ENCODE measurements at places on chromosomes 11 and 22. TPM values are rescaled to one million over a fixed set of nuclear protein-coding genes. Genes with fewer than 3 reads are reported as not detected.

DNA sequence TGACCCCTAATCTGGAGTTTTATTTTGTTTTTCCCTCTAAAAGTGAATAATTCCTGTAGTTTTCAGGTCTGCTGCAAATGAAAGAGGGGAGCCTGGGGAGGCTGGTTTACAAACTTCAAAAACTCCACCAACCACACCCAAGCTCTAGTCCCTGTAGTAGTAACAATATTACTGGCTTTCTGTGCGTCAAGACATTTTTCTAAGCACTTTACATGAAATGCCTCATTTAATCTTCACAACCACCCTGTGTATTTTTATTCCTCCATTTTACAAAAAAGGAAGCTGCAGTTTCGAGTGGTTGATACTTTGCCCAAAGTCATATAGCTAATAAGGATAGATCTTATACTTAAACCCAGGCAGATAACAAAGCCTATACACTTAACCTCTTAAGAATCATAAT is 23.5 kb downstream of the CTNND1 start:
- H3K36me3 ChIP-seq: no peaks in the 10 kb centered on the region
- DNase-seq: no peak
- no peaks in the 10 kb centered on the region for H3K27me3 ChIP-seq
- H3K4me1 ChIP-seq: peaks cover 1% of the 10 kb centered on the region
- H3K4me3 ChIP-seq: no peak overlapping the region

GRCh38 chr22:36211237-36211861 is 9.7 kb upstream of the APOL4 start:
- no peaks in the 10 kb centered on the region for H3K36me3 ChIP-seq
- DNase-seq: no peak
- no peak overlapping the region for H3K4me3 ChIP-seq
- no peaks in the 10 kb centered on the region for H3K27me3 ChIP-seq
- no peaks in the 10 kb centered on the region for H3K4me1 ChIP-seq

DNA sequence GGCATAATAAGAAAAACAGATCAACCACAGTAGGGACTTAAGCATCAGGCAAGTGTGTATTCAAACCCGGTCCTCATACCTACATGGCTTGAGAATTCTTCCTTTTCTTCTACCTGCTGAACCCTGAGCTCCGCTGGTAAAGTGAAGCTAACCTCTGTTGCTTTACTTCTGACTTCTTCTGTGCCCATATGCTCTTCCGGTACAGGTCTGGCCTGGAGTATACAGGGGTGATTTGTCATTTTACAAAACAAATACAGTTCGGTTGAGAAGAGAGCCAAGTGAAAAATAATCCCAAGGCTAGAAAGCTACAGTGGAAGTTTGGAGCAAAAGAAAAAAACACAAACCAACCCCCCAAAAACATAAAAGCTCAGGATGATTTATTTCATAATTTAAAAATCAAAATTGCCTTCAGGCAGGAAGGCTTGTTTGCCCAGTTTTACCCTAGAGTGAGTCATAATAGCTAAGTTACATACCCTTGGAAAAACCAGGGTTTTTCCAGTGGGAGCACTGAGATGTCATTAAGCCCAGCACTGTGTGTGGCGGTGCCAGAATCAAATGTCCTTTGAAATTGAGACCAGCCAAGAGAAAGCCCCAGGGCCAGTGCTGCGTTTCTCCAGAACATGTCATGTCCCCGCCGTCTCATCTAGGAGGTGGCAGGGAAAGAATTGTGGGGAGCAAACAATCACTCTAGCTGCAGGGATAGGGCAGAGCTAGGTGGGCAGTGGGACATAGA is 305.5 kb upstream of the ISX start:
- H3K4me1 ChIP-seq: no peaks in the 10 kb centered on the region
- H3K27ac ChIP-seq: no peak overlapping the region
- no peak overlapping the region for H3K4me3 ChIP-seq
- no peak for DNase-seq

- H3K4me1 ChIP-seq: no peaks in the 10 kb centered on the region
- H3K27me3 ChIP-seq: no peaks in the 10 kb centered on the region
- peak within 1 kb of the TSS; percentile 14 for H3K27ac ChIP-seq
These were observed at the start of gene PLCB3 for GRCh38 chr11:64251016-64251752. PLCB3 (plus strand) TSS chr11:64251530; CDS start chr11:64251650, 120 bp downstream.

DNA sequence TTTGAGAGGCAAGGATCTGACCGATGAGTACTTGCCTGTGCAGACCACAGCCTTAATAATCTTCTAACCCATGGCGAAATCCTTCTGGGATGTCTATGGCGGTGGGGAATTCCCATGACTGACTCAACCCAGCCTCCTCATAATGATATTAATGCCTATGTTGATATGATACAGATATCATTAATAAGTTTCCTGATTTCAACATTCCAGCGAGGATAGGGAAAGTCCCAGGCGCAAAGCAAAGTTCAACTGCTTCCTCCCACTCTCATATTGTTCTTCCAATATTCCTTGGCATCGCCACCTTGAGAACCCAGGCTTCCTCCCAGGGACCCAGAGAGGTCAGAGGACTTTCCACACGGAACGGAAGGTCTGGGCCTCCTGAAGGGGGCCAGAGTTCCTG is 110.3 kb upstream of the TMEM45B start:
- H3K4me3 ChIP-seq: no peak overlapping the region
- no peaks in the 10 kb centered on the region for H3K36me3 ChIP-seq
- no peaks in the 10 kb centered on the region for H3K4me1 ChIP-seq
- DNase-seq: no peak
- no peak overlapping the region for H3K27ac ChIP-seq
- H3K27me3 ChIP-seq: no peaks in the 10 kb centered on the region

GRCh38 chr11:83678831-83679584 is 392.8 kb upstream of the CCDC90B start:
- no peak overlapping the region for H3K4me3 ChIP-seq
- H3K4me1 ChIP-seq: peaks cover 4% of the 10 kb centered on the region
- no peak overlapping the region for H3K27ac ChIP-seq
- no peak for DNase-seq
- no peaks in the 10 kb centered on the region for H3K27me3 ChIP-seq
- H3K36me3 ChIP-seq: no peaks in the 10 kb centered on the region

DNA sequence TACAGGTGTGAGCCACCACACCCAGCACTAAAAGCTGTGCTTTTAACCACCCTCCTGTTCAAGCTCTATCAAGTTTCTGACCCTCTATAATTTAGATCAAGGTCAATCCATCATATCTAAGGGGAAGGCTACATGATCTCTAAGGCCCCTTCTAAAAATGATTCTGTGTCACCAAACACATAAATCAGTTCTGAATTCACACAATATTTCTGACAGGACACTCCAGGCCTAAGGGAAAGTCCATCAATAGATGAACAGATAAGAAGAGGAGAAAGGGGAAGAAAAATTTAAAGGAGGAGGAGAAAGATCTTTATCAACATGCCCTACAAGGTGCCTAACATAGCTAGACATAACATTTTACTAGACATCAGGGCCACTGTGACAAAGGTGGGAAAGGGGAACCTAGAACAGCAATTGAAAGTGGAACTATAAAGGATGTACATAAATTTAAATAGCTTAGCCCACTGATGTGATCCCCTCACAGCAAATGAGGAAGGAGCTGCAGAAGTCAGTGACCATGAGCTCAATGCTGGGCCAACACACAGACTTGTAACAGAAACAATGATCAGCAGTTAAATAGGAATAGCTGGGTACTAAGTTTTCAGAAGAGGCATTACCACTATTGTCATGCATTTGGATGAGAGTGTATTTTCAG is 4.7 kb downstream of the PRCP start:
- no peak overlapping the region for H3K4me3 ChIP-seq
- no peaks in the 10 kb centered on the region for H3K4me1 ChIP-seq
- no peak overlapping the region for H3K27ac ChIP-seq
- H3K36me3 ChIP-seq: no peaks in the 10 kb centered on the region
- no peak for DNase-seq
- no peaks in the 10 kb centered on the region for H3K27me3 ChIP-seq

DNA sequence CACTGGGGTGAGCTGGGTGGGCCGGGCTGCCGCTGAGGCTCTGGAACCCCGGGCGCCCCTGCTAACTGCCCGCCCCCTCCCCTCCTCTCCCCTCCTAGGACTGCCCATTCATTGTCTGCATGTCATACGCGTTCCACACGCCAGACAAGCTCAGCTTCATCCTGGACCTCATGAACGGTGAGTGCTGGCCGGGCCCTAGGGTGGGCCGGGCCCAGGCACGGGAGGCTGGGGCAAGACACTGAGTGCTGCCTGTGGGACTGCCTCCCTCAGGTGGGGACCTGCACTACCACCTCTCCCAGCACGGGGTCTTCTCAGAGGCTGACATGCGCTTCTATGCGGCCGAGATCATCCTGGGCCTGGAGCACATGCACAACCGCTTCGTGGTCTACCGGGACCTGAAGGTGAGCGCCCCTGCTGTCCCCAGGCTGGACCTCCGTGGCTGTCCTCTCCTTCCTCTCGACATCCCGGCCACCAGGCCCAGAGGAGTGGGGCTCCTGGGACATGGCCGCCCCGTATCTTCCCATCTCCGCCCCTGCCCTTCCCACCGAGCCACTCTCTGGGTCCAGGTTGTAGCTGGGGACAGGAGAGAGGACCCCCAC is 7.5 kb upstream of the ANKRD13D start:
- H3K4me3 ChIP-seq: no peak overlapping the region
- H3K36me3 ChIP-seq: peaks cover 14% of the 10 kb centered on the region
- DNase-seq: peak; percentile 55
- H3K27ac ChIP-seq: no peak overlapping the region
- H3K4me1 ChIP-seq: no peaks in the 10 kb centered on the region

The UCP3 gene
- 3.1 TPM for total RNA-seq

Measured in aorta (tissue), 5 donors.